ENCODE measurements at places on chromosomes 7 and 10. TPM values are rescaled to one million over a fixed set of nuclear protein-coding genes. Genes with fewer than 3 reads are reported as not detected.

The TEX36 gene
- total RNA-seq, result not detected

The OR2A5 gene
- 0.28 TPM for total RNA-seq

The EPO gene
- total RNA-seq, result 1.3 TPM

The HGF gene
- total RNA-seq, result 18.4 TPM

The RSBN1L gene
- total RNA-seq, result 23.4 TPM

The CPN1 gene
- 95.7 TPM for total RNA-seq

The ATOH7 gene
- 0.33 TPM for total RNA-seq

The NKX1-2 gene
- total RNA-seq, result not detected

All from liver (tissue), 10 donors.